ENCODE measurements at places on chromosomes 13 and 19.

DNA sequence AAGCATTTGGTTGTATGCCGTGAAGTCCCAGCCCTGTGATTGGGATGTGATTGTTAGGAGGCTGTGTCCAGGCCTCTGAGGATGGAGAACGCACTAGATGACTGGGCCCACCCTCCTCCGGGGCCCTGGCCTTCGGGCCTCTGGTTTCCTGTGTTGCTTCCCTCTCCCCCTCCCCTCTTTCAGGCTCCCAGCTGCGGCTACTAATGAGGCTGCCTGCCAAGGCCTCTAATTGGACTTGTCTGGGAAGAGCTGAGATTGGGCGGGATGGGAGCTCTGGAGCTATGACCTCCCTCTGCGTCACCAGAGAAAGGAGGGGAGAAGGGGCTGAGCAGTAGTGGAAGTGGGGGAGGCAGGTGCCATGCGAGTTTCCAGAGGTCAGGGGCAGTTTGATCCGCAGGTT, 9.9 kb downstream of the PTH2 start:
- no peak for DNase-seq

- no peak for DNase-seq
Measured at GRCh38 chr13:110448677-110449076, 112.8 kb downstream of the RAB20 start.

DNA sequence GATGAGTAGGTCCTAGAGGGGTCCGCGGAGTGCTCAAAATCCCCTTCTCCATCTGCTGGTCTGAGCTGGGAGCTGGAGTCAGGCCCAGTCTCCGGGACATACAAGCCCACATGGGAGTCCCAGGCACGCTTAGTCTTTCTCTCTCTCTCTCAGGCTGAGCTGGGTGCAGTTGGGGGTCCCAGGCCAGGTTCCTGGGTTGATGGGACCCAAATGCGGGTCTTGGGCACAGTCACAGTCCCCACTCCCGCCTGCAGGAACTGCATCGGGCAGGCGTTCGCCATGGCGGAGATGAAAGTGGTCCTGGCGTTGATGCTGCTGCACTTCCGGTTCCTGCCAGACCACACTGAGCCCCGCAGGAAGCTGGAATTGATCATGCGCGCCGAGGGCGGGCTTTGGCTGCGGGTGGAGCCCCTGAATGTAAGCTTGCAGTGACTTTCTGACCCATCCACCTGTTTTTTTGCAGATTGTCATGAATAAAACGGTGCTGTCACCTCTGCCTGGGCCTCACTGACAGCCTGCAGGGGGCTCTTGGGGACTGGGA, 23.8 kb downstream of the CYP4F12 start:
- no peak for DNase-seq

- no peak for DNase-seq
Measured at GRCh38 chr19:17264641-17264979, at the start of gene USHBP1. TSS of gene USHBP1 (minus strand) at chr19:17264745. CDS start at chr19:17264299, 446 bp downstream.

GRCh38 chr13:32850316-32851052, 165.7 kb upstream of the KL start:
- peak; percentile 69 for DNase-seq

GRCh38 chr19:14116525-14116917, 1.0 kb downstream of the PRKACA start:
- peak; percentile 9 for DNase-seq

DNA sequence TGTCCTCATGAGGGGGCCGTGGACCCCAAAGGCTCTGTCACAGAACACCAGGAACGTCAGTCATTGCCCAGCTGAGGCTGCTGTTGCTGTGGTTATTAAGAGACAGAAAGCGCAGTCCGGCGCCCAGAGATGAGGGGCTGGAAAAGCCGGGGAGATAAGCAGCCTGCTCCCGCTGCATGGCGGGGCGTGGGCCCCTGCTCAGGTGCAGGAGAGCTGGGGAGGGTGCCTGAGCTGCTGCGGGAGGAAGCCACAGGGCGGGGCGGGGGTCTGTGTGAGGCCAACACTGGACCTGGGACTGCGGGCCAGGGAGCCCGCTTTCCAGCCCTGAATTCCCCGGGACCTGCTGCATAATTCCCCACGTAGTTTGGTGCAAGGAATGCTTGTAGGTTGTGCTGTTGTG, 11.3 kb downstream of the SOX1 start:
- no peak for DNase-seq

- no peak for DNase-seq
Measured at GRCh38 chr19:54281007-54281728, at the start of gene LILRB2. TSS of gene LILRB2 (minus strand) at chr19:54281110. CDS start at chr19:54280496, 614 bp downstream.

DNA sequence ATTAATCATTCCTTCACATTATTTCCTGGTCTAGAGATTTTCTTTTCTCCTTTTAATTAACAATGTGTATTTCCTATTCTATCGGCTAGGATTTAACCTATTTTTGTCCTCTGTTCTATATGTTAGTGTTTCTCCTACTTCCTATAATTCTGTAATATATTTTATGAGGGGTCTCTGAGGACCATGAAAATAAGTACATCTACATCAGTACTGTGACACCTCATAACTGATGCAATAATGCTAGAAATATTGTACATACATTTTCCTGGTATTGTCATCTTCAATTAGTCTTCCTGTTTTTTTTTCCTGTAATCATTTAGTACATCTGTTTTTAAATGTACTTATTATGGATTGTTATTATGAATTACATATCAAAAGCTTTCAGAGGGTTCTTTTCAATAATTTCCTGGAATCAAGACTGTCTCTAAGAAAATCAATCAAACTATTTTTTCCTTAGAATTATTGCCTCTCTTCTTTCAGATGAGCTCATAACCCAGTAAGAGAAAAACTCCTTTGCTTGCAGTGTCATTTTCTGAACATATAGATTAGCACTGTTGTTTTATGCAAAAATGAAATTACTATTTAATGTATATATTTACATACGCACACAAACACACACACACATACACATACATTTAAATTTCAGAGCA, 1004.3 kb downstream of the SLITRK5 start:
- no peak for DNase-seq

- DNase-seq: no peak
Measured at GRCh38 chr19:784541-784940, 12.7 kb upstream of the PTBP1 start.

DNA sequence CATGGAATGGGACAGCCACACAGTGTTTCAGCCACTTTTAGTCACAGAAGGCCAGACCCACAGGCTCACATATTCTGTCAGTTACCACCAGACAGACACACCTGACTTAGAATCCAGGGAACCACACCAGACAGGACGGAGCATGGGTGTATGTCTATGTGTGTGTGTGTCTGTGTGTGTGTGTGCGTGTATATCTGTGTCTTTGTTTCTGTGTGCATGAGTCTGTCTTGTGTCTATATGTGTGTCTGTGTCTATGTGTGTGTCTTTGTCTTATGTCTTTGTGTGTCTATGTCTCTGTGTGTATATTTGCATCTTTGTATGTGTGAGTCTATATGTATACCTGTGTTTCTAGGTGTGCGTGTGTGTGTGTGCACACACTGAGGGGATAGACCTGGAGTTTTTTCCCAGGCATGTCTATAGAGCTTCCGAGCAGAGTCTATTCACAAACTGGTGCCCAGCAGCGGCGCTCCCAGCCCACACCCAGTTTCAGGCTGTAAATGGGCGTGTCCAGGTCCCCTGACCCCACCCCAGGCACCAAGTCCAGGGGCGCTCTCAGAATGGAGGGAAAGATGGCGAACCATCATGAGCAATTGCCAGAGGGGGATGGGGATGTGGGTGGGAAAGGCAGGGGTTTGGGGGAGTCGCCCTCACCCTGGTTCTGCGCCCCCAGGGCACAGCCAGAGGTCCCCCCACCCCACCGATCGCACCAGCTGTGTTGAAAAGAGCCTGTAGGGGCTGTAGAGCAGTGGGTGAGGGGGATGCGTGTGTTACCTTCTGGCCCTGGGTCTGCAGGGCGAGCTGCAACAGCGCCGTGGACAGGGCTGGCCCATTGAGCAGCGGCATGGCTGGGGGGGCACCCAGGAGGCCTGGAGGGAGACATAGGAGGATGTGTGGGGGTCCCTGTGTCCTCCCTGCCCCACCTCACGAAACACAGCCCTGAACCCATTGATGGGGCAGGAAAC, 6.3 kb upstream of the FDX2 start:
- no peak for DNase-seq

GRCh38 chr13:99661791-99662190, 160.5 kb downstream of the TM9SF2 start:
- DNase-seq: no peak

GRCh38 chr19:2926341-2927031, 18.3 kb downstream of the ZNF77 start:
- DNase-seq: no peak

DNA sequence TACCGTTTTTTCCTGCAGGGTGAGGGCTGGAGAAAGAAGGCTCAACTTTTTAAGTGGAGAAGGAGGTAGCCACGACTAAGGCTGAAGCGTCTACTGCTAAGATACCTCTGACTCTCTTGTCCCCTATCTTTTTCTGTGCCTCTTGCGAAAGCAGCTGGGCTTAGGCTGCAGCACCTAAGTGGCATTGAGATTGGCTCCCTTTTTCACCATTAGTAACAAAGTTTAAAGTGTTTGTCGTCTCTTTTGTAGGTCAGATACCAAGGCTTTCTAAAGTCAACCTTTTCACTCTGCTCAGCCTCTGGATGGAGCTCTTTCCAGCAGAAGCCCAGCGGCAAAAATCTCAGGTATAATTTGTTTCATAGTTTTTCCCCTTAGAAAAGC, 887 bp downstream of the CDADC1 start:
- DNase-seq: no peak

DNA sequence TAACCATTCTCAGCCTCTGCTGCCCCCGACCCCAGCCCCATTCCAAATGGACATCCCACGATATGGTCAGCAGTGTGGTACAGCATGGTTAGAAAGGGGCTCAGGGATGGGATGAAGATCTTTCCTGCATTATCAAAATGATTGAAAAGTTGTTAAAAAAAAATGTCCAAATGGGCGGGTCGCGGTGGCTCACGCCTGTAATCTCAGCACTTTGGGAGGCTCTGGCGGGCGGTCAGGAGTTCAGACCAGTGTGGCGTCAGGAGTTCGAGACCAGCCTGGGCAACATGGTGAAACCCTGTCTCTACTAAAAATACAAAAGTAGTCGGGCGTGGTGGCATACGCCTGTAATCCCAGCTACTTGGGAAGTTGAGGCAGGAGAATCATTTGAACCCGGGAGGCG, 54.3 kb upstream of the ZNF254 start:
- no peak for DNase-seq

GRCh38 chr13:50910485-50910805, 854 bp downstream of the RNASEH2B start:
- DNase-seq: peak; percentile 61

DNA sequence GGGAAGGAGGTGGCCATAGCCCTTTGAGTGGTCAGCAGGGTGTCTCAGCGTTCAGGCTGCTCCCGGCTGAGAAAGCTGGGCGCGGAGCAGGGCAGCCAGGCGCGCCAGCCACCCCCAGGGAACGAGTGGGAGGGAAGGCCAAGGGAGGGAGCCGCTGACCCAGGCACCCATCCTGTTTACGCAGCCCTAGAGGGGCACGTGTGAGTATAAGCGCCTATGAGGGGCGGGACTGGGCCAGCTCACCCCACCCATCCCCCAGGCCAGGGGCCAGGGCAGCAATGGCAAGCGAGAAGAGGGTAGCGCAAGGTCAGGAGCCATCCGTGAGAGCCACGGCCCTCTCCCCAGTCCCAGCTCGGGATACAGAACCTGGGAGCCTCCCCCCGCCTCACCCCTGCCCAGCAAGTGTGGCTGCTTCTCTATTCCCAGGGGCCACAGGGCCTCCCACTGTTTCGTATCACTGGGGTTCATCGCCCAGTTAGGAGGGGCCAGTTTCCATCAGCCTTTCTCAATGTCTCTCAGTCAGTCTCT, 897 bp upstream of the DMKN start:
- DNase-seq: peak; percentile 18

- no peak for DNase-seq
Measured at GRCh38 chr13:80901530-80901929, 560.6 kb upstream of the SPRY2 start.

DNA sequence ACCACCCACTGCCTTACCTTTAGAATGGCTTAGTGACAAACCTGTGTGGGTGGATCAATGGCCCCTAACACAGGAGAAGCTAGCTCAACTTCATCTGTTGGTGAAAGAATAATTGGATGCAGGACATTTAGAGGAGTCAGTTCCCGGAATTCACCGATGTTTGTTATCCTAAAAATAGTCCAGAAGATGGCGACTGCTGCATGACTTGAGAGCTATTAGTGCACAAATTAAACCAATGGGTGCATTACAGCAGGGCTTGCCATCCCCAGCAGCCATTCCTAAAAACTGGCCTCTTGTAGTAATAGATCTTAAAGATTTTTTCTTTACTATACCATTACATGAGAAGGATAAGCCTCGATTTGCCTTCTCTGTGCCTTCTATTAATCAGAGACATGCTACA, 46.8 kb upstream of the ZNF726 start:
- DNase-seq: no peak

- DNase-seq: no peak
Measured at GRCh38 chr13:108121406-108121805, 93.9 kb downstream of the LIG4 start.

DNA sequence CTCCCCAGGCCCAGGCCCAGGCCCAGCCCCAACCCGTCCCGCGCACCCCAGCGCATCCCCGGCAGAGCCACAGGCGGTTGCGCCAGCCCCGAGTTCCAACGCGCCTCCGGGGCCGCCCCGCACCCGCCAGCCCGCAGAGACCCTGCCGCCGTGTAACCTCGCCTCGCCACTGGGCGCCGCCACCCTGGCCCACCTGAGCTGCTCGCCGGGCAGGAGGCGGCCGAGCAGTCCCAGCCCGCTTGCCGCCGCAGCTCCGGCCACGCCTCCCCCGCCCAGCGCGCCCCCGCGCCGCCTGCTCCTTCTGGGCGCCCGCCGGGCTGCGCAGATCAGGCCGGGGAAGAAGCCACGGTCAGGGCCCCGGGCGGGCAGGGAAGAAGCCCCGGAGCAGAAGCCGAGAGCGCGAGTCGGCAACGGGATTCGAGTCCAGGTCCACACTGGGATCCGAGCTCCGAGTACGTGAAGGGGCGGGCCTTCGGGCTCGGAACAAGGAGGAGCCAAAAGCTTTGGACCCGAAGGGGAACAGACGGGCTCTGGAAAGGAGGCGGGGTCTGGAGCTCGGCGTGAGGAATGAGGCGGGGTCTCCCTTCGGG, at the start of gene MBOAT7:
Gene MBOAT7 (minus strand): TSS at position 436 of the 590 bp plus-strand sequence. CDS start 1,072 bp downstream, outside the sequence.
- DNase-seq: no peak

Data from adipocyte (in vitro differentiated cells).